Stimulated activated CD4-positive, alpha-beta T cell treated with anti-CD3 and anti-CD28 coated beads, Interleukin-12 subunit alpha, Interleukin-12 subunit beta, amount 100 ng/mL, for 24 hours (primary cell): ENCODE measurements at places on chromosomes 7 and 10.
A peak's percentile ranks its signal among the peaks of the same experiment; 100 is the strongest.

GRCh38 chr10:63294781-63295180, 161.7 kb downstream of the NRBF2 start:
- no peak for DNase-seq

DNA sequence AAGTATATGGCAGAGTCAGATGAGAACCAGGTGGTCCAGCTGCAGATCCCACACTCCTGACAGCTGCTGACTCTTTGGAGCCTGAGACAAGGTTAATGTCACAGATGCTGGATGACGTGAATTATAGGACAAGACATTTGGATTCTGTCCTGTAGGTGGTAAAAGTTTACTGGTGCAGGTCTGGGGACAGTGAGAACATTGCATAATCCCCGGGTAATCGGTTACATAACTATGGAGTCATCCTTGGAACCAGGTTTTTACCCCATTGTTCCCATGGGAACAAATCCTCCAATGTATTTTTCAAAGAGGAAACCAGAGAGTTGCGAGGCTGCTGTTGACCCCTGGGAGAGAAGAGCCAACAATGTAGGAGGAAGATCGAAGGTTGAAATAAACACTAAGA, 27.5 kb upstream of the ZCCHC24 start:
- DNase-seq: no peak

DNA sequence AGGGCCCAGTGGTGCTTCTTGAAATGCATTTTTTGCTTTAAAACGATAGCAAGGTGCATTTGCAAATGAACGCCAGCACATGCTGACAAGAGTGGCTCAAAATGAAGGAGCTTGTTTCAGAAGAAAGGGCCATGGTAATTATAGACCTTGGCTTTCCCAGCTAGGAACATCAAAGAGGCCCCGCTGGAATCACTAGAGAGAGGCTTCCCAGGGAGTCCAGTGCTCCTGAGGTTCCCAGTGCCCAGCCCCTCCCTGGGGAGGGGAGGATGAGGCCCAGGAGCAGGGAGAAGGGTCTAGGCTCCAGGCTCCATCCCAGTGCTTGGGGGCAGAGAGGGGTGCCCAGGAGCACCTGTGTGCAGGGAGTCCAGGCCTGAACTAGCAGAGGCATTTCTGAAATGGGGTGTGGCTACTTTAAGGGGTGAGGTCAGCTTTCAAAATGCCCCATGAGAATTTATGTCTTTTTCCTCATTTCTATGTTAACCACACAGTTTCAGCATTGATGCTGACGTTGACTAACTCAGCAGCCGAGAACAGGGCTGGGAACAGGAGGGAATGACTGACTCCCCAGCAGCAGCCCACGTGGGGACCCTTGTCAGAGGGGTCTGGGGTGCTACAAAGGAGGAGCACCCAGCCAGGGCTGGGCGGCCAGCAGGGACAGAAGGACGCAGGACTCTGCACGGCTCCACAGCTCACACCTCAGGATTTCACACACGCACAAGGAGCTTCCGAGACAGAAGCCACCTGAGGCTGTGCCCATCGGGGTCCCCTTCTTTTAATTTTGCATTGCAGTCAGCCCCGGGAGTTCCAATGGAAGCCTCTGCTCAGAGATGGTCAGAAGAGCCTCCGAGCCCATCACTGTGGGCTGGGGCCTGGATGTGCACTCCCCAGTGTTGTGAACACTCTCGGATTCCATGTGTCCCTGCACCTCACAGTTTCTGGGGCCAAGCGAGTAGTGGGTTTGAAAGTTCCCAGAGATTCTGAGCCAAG, 570.2 kb downstream of the PTPRN2 start:
- no peak for DNase-seq

GRCh38 chr7:727104-727805, at the start of gene PRKAR1B:
Gene PRKAR1B, minus strand, starts transcription at chr7:727281. Its CDS starts 15,776 bp downstream, at chr7:711505.
- DNase-seq: no peak

GRCh38 chr10:47383261-47384147, 589 bp downstream of the ZNF488 start:
- DNase-seq: no peak

DNA sequence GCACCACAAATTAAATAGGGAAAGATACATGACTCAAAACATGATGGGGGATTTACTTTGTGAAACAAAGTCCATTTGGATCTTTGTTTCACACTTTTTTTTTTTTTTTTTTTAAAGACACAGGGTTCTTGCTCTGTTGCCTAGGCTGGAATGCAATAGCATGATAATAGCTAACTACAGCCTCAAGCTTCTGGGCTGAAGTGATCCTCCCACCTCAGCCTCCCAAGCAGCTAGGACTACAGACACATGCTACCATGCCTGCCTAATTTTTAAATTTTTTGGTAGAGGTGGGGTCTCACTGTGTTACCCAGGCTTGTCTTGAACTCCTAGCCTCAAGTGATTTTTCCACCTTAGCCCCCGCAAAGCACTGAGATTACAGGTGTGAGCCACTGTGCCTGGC, 172.6 kb upstream of the KLF14 start:
- DNase-seq: no peak

DNA sequence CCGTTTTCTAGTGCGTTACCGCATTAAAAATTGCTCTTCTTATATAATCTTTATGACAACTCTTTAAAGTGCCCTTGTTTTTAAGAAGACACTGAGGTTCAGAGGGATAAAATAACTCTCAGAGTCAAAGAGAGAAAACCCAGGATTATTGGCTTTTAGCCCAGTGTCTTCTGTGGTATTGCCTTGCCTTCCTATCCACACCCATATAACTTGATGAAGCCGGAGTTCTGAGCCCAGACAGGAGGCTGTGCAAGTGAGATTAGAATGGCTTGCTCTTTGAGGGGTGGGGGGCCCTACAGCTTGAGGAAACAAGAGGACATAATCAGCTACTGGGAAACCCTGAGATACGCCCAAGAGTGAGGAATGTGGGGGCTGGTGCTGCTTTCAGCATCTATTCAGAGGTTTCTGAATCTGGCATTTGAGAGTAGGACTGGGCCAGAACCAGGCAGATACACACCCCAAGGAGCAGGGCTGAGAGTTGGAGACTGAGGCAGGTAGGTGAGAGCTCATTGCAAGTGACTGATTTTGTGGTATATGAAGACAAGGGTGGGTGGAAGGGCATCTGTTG, 2.3 kb downstream of the PRXL2A start:
- no peak for DNase-seq

GRCh38 chr10:5692461-5693358, 8.1 kb downstream of the TASOR2 start:
- no peak for DNase-seq

DNA sequence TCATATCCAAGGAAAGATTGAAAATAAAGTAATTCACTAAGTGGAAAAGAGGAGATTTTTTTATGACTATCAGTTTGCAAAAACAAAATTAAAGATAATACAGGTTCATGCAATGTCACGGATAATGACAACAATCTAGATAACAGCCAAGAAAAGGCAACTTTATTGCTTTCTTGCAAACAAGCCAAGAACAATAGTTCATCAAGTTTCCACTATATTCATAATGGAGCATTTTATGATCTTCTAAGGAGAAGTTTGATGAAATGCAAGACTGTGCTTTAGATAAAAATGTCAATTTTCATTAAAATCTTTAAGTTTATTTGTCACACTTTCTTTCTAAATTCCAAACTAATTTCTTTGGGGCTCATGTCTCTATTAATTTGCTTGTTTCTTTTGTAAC, 53.9 kb upstream of the NRP1 start:
- no peak for DNase-seq

DNA sequence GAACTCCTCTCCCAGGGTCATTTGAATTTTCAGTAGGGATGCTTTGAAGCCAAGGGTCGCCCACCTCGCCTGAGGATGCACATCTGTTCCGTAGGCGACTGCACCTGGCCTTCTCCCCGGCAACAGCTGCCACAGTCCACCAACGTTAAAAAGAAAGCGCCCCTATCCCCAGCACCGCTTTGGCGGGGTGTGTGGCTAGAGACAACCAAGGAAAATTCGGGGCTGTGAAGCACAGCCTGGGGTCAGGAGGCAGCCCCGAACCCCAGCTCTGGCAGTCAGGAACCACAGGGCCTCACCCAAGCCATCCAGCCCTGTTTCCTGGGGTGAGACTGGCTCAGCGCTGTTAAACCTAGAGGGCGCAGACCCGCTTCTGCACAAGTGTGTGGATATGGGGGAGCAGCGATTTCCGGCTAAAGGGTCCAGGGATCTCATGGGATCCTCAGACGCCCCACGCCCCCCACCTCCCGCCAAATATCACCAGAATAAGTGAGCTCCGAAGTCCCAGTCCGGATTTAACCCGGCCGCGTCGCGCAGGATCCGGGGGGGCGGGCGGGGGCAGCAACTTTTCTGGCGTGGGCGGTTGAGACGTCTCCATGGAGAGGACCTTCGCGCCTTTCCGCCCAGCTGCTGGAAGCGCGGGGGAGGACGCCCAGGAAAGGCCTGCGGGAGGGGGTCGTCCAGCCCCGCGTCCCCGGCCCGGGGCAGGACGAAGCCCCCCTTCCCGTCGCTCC, 822 bp downstream of the ZC3HAV1L start:
- DNase-seq: peak; percentile 24

- DNase-seq: no peak
Observed at GRCh38 chr7:8147760-8148463, 114.1 kb downstream of the ICA1 start.

GRCh38 chr10:11673346-11674280, 62.2 kb upstream of the USP6NL start:
- DNase-seq: no peak

DNA sequence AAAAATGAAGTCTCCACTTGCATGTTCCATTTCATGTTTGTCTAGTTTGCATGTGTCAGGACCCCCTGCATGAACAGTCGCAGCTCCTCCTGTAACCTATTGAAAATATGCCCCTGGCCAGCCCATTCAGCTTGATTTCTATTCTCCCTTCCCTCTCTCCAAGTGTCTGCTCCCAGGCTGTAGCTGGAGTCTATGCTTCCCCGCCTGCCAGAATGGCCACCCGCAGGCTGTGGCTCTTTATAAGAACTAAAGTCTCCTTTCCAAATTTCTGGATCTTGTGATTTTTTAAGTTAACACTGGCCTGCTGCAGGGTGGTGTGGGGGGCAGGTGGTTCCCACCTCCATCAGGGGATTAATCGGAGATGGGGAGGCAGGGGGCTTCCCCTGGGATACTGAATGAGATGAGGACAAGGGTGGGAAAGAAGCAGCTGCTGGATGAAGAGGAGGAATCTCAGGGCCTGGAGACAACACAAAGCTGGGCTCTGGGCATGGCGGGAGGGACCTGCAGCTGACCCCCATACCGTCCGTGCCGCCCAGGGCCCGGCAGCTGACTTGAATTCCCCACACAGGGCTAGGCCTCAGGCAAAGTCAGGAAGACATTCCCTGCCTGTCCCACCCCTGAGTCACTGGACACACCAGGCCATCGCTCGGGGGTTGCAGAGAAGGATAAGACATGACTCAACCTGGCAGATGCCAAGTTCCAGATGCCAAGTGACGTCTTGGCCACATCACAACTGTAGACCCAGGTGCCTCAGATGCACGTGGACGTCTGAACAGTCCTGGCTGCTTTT, 399.5 kb upstream of the FOXK1 start:
- no peak for DNase-seq

- no peak for DNase-seq
Observed at GRCh38 chr7:107870427-107871000, 20.5 kb upstream of the DLD start.

DNA sequence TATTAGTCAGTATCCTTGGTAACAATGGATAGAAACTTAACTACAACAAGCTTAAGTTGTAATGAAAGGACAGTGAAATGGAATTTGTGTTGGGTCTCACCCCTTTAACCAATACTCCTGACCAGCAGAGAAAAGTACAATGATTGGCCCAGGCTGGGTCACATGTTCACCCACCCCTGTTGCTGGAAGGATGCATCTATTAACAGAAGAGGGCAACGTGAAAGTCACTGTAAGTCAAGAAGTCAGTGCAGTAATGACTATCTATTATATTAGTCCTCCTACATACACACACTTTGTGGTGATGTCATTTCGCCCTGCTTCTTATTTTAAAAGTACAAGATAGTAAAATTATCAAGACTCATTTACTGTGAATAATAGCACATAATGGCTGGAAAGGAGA, 16.2 kb downstream of the PNLIPRP2 start:
- DNase-seq: no peak

DNA sequence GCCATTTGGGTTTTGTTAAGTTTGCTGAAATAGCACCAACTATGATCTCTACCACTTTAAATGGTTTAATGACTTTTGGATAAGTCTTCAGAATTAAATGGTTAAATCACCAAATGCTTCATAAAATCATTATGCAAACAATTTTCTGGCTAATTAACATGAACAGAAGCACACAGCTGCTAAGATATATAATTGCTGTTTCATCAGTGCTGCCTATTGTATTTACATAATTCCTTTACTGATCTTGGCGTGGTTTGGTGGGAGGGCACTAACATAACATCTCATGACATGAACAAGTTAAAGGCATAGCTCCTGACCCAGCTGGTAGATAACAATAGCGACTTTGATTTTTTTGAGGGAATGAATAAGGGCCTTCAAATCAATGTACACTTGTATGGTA, 94.1 kb downstream of the FZD1 start:
- no peak for DNase-seq

DNA sequence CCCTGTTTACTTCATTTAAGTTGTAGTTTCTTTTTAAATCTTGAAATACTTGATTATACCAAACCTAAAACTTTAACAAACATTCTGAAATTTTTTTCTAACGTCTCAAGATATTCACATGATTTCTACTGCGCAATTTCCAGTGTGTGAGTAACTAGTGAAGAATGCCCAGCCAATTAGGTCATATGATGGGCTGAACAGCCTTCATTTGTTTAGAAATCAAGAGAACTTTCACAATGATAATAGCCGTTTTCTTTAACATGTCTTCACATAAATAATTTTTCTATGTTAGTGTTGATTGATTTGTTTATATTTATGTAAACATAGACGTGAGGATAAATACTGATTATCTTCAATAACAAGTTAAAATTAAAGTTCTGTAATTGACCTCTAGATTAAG, 21.8 kb downstream of the STAM start:
- no peak for DNase-seq

DNA sequence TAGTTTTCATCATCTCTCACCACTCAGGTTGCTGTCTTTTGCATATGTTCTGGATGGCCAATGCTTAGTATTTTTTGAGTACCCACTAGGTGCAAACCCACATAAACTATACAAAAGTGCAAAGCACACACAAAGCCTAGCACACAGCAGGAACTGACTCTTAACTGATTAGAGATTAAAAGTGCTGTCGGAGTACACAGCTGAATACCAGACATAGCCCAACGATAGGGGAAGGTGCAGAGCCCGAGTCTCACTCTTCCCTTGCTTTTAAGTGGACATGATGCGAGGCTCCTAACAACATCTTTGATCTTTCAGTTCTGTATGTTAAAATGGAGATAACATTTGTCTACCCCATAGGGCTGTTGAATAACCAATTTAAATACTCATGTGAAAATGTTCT, 90.8 kb downstream of the DPY19L1 start:
- DNase-seq: no peak
